ENCODE measurements at places on chromosomes 4 and X.

GRCh38 chr4:184444953-184445309 lies 29.4 kb downstream of the IRF2 start:
- no peak for DNase-seq

DNA sequence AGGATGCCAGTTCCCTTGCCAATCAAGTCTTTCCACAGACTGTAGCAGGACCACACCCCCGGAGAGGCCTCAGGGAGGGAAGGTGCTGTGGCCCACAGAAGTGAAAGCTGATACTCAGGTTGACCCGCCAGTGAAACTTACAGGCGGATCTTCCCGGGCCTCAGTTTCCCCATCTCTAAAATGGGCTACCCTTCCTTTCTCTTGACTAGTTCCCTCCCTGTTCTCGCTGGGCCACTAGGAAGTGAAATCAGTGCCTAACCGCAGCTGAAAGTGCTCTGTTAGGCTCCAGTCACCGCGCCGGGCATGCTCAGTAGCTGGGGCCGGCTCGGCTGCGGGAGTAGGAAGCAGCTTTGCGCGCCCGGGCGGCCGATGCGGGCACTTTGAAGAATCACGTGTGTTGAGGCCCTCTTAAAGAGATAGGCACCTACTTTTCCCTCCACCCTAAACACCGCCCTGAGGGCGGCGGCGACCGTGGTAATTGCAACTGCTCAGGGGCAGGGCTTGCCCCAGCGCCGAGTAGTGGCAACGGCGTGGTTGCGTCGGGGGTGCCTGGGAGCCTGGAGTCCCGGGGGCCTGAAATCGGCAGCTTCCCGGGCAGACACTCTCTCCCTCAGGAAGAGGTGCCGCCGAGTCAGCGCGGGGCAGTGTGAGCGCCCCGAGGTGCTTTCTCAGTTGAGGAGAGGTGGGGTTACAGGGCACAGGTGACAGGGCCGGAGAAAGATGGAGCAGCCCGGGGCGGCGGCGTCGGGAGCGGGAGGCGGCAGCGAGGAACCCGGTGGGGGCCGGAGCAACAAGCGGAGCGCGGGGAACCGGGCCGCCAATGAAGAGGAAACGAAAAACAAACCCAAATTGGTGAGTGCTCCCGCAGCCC lies at the start of gene DIAPH2:
DIAPH2 (plus strand) TSS at position 504 of the 871 bp plus-strand sequence.
- DNase-seq = peak; percentile 9

DNA sequence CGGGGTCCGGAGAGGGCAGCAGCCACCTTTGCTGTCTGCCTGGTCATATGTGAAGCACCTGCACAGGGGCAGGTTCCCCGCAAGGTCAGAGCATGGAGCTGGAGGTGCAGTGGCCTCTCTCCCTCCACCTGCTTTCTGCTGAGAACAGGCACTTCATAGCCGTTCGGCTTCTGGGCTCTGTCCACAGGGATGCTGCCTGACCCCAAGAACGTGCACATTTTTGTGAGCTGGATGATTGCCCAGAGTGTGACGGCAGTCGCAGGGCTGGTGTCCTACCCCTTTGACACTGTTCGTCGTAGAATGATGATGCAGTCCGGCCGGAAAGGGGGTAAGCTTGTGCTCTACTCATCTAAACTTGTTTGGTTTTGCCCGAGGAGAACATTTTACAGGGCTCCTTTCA lies 2.5 kb downstream of the SLC25A4 start:
- DNase-seq = no peak

GRCh38 chr4:5128569-5128968 lies 77.3 kb downstream of the STK32B start:
- DNase-seq = no peak

DNA sequence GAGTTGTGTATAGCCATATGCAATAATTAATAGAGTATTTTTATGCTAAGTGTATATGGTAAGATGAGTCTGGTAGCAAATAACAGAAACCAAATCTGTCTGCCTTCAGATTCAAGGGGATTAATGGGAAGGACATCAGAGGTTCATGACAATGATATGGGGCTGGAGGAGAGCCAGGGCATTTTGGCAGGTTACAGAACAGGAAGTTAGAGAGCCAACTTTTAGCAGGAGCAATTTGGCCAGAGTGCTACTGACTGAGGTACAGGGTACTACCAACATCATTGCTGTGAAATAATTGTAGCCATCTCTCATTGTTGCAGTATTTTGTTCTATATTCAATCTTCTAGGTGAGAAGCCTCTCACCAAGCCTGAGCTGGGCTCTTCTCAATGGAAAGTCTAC lies 210.9 kb upstream of the FAM47A start:
- DNase-seq = no peak

DNA sequence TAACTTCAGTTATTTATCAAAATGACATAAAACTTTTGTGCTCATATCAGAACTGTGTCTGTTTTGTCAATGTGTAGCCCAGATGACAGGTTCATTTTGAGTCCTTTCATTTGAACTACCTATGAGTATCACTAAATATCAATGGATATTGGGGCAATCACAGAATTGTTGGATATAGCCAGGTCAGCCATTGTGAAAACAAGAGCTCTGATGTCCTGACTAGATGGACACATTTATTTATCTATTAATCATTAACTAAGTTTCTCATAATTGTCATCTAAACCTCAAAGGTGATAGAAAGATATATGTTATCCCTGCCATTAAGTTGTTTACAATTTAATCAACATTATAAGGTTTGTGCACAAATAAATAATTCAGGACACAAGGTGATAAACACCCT lies 638.3 kb upstream of the GRIA3 start:
- DNase-seq = no peak

DNA sequence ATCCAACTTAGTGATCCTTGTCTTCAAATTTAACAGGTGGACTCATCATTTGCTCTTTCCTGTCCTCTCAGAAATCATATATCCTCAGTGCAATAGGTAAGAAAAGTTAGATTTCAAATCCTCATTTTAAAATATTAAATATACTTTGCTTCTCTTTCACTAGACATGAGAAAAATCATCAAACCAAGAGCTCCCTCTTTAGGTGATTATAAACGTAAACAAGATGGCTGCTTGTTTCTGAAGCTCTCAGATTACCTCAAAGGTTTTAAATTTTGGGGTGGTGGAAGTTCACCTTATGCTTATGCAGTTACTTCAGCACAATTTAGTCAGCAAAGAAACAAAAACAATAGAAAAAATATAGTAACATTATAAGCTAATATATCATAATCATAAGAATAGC lies 27.3 kb downstream of the CSN3 start:
- DNase-seq = no peak

DNA sequence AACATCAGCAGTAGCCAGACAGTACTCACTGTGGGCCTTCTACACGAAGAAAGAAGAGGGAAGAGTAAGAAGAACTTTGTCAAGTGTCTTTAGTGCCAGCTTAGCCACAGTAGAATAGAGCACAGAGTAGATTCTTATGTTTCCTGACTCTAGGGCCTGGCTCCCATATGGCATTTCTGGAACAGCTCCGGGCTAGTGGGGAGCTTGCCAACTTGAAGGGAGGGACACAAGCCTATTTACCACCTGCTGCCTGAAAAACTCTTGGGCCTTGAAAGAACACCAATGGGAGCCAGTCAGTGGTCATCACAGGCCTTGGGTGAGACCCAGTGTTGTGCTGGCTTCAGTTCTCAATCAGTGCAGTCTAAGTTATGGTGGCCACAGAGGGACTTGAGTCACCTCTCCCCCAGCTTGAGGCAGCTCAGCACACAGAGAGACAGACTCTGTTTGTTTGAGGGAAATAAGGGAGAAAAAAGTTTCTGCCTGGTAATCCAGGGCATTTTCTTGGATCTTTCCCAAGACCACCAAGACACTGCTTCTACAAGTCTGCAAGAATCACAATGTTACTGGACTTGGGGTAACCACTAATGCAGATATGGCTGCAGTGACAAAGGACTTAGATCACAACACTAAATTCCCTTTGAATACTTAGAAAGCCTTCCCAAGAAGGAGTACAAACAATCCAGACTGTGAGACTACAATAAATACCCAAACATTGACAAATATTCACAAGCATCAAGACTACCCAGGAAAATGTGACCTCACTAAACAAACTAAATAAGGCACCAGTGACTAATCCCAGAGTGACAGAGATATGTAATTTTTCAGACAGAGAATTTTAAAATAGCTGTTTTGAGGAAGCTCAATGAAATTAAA lies 261.0 kb upstream of the NDST3 start:
- no peak for DNase-seq

GRCh38 chr4:158211222-158211621 lies 936 bp downstream of the TMEM144 start:
- DNase-seq = no peak

DNA sequence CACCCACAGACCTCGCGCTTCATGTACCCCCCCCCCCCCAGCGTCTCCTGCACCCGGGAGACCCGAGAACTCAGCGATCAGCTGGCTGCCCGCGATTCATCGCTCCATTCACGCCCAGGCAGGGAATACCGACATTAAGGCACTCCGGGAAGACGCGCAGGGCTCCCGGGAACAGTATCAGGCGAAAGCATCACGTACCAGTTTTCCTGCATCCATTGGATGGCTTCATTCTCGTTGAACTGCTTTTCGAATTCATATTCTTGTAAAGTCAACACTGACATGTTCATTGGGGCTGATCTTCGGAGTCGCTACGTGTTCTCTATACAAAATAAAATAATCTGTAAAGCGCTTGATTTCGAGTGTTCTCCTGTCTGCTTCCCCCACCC lies 373 bp downstream of the ELOVL6 start:
- no peak for DNase-seq

DNA sequence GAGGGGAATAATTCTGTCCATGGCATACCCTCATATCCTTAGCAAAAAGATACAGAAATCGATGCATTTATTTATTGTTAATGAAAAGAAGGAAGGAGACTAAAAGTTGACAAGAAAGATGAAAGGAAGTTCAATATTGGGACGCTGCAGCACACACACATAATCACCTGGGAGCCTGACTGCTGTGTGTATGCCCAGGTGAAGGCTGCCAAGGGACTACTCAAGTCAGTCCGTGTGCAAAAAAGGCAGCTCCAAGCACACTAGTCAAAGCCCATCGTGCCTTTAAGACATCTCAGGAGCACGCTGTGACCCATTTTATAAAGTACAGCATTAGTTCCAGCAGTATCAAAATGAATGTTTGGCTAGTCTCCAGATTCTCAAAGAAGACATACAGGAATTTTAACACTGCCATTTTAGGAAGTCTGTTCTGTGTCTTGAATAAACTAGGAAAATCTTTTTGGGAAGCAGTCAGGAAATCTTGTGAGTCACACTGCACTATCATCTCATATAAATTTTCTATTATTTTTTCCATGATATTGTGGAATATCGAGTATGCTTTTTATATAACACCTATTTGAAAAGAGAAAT lies 363.9 kb downstream of the GASK1B start:
- no peak for DNase-seq

DNA sequence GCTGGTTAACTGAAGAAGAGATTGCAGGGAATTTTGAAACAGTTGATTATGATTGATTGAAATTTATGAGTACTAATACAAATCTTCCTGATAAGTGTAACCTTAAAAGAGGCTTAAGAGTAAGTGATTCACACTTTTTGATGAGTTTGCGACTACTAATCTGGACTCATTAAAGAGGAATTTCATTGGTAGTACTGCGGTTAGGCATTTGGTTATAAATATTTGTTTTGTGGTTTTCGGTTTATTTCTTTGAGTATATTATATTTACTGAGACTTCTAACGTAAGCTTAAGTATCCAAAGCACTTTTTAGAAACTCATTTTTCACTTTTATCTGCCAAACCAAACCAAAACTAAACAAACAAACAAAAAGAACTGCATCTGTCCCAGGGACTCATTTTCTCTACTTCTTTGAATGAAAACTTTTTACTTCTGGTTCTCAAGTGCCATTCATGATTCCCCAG lies 20.7 kb downstream of the SLIT2 start:
- DNase-seq = no peak

Data from iPS DF 19.7 (cell line).